Motor neuron (in vitro differentiated cells): ENCODE measurements at places on chromosomes 2 and 18. TPM values are rescaled to one million over a fixed set of nuclear protein-coding genes. Genes with fewer than 3 reads are reported as not detected.

The AQP12A gene
- not detected in 2 replicates for total RNA-seq

The TMEM200C gene
- 4.9 and 5.1 TPM in 2 replicates for total RNA-seq

The CHRND gene
- total RNA-seq = 0.29 and 0.37 TPM in 2 replicates

The STPG4 gene
- 0.38 and 0.66 TPM in 2 replicates for total RNA-seq

The KCNF1 gene
- 3.7 and 3.8 TPM in 2 replicates for total RNA-seq

The CYP27C1 gene
- 0.24 and 0.60 TPM in 2 replicates for total RNA-seq

The IKZF2 gene
- 1.0 TPM in 2 replicates for total RNA-seq

The RPRM gene
- 63.0 and 73.5 TPM in 2 replicates for total RNA-seq

The OTOS gene
- total RNA-seq = not detected in 2 replicates

The TEX44 gene
- total RNA-seq = 0.19 TPM in 1 of 2 replicates, not detected in the other

The SCYGR4 gene
- not detected in 2 replicates for total RNA-seq

The LOXL3 gene
- total RNA-seq = 9.0 and 10.0 TPM in 2 replicates

The NAT8 gene
- total RNA-seq = 0.45 and 0.85 TPM in 2 replicates

The TMEM17 gene
- 4.3 and 4.4 TPM in 2 replicates for total RNA-seq

The IL1RL2 gene
- not detected in 2 replicates for total RNA-seq

The VWA3B gene
- 0.36 and 2.0 TPM in 2 replicates for total RNA-seq

The TTR gene
- total RNA-seq = 0.56 TPM in 1 of 2 replicates, not detected in the other

The AGXT gene
- total RNA-seq = 0.18 and 0.33 TPM in 2 replicates

The GNLY gene
- total RNA-seq = 0.38 and 1.7 TPM in 2 replicates

The DNAH6 gene
- 1.4 and 1.5 TPM in 2 replicates for total RNA-seq

The TUBA4B gene
- total RNA-seq = 0.66 TPM in 1 of 2 replicates, not detected in the other

The TMEM178A gene
- total RNA-seq = 26.6 and 31.1 TPM in 2 replicates

The TEX261 gene
- 15.9 and 16.2 TPM in 2 replicates for total RNA-seq

The REG1B gene
- not detected in 2 replicates for total RNA-seq

The IHH gene
- 0.28 TPM in 1 of 2 replicates, not detected in the other for total RNA-seq

The IL1RL1 gene
- not detected in 2 replicates for total RNA-seq

The CREG2 gene
- 12.7 and 14.9 TPM in 2 replicates for total RNA-seq

The PLCD4 gene
- total RNA-seq = 11.9 and 14.7 TPM in 2 replicates

The RTTN gene
- 11.9 and 12.0 TPM in 2 replicates for total RNA-seq

The TMEM182 gene
- total RNA-seq = 2.5 and 4.2 TPM in 2 replicates

The CAD gene
- 35.6 and 37.7 TPM in 2 replicates for total RNA-seq

The ASXL3 gene
- total RNA-seq = 5.3 and 6.1 TPM in 2 replicates

The SNRNP27 gene
- 60.1 and 69.0 TPM in 2 replicates for total RNA-seq

The MC4R gene
- total RNA-seq = 62.5 and 141 TPM in 2 replicates

The GRB14 gene
- 0.56 and 0.97 TPM in 2 replicates for total RNA-seq

The HJURP gene
- 0.89 and 0.93 TPM in 2 replicates for total RNA-seq

The SEMA4F gene
- total RNA-seq = 11.0 and 12.9 TPM in 2 replicates

The ITPRIPL1 gene
- 0.52 and 0.64 TPM in 2 replicates for total RNA-seq

The ATG16L1 gene
- total RNA-seq = 43.0 and 48.0 TPM in 2 replicates

The GRHL1 gene
- total RNA-seq = 2.6 and 3.5 TPM in 2 replicates
